Activated T-cell treated with anti-CD3 and anti-CD28 coated beads, Interleukin-2, amount 50 U/mL, for 24 hours (primary cell): ENCODE measurements at places on chromosomes 1 and 21.
A peak's percentile ranks its signal among the peaks of the same experiment; 100 is the strongest.

DNA sequence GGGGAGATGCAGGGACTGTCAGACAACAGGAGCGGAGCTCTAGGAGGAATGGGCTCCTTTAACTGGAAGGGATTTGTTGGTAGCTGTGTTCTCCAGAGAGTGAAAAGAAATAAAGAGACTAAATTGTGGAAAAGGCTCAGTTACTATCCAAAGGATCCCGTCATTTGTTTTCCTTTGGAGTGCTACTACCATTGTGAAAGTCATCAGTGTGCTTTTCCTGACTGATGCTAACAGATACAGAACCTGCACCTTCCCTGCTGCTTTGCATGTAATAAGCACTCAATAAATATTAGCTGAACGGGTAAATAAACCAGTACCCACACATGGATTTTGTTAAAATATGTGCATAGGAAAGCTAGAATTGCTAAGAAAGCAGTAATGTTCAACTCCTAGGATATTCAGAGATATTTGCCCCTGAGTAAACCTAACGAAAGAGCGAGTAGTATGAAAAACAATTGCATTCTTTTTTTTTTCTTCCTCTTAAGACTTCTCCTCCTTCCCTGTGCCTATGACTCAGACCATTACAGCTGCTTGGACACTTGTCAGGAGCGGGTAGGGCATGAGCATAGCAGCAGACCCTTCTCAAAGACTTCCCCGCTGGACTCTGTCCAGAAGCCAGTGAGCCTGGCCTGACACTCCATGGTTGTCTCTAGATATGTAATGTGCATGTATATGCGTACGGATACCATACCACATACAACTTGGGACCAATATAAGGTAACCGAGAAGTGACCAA, 41.7 kb downstream of the PTGFRN start:
- H3K27ac ChIP-seq = no peak overlapping the region
- H3K4me1 ChIP-seq = no peaks in the 10 kb centered on the region
- no peak for DNase-seq
- H3K36me3 ChIP-seq = no peaks in the 10 kb centered on the region

GRCh38 chr1:58926152-58926551, 142.3 kb upstream of the JUN start:
- H3K4me3 ChIP-seq = no peak overlapping the region
- H3K27ac ChIP-seq = no peak overlapping the region
- no peaks in the 10 kb centered on the region for H3K27me3 ChIP-seq

GRCh38 chr1:208581209-208581608, 337.0 kb upstream of the PLXNA2 start:
- H3K4me1 ChIP-seq = no peaks in the 10 kb centered on the region
- no peak for DNase-seq
- H3K4me3 ChIP-seq = no peak overlapping the region
- H3K36me3 ChIP-seq = no peaks in the 10 kb centered on the region
- no peak overlapping the region for H3K27ac ChIP-seq

DNA sequence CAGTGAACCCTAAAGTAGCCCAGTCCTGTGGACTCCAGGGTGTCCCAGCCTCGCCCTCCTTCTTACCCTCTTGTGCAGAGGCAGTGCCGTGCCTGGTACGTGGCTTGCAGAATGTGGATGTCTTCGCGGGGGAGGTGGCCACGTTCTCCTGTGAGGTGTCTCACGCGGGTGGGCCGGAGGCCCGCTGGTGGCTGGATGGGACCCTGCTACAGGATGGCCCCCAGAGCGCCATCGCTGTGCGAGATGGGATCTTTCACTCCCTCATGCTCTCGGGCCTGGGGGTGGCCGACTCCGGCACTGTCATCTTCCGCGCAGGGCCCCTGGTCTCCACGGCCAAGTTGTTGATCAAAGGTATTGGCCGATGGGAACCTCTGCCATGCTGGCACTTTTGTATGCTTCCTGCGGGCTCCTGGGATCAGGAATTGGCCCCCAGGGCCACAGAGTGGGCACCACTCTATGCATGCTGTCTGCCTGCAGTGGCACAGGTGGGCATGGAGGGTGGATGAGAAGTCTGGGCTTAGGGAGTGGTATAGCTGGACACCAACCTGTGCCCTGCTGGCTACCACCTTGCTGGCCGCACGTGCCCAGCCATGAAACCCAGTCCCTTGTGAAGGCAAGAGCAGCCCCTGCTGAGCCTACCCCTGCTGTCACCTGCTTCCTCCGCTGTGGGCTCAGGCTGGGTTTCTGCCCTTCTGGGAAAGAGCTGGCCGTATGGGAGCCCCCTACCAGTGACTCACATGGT, 92.9 kb downstream of the TRIM11 start:
- H3K27ac ChIP-seq = no peak overlapping the region
- H3K4me3 ChIP-seq = no peak overlapping the region
- no peaks in the 10 kb centered on the region for H3K4me1 ChIP-seq
- peaks cover 10% of the 10 kb centered on the region for H3K36me3 ChIP-seq
- H3K27me3 ChIP-seq = no peaks in the 10 kb centered on the region

- H3K36me3 ChIP-seq = peaks cover 97% of the 10 kb centered on the region
- peak overlapping the region; percentile 74 for H3K27ac ChIP-seq
- no peak overlapping the region for H3K4me3 ChIP-seq
- DNase-seq = no peak
- H3K27me3 ChIP-seq = no peaks in the 10 kb centered on the region
Observed at GRCh38 chr1:89553157-89553556, 28.5 kb downstream of the LRRC8B start.

DNA sequence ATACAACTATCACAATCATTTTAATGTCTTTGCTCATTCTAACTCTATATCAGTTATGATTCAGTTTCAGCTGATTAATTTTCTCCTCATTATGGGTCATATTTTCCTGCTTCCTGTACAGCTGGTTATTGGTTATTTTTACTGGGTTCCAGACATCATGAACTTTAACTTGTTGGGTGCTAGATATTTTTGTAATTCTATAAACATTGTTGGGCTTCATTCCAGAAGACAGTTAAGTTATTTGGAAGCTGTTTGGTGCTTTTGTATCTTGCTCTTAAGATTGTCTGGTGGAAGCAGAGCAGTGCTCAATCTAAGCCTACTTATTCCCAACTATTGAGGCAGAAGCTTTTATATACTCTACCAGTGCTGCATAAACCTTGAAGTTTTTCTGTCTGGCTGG, 34.4 kb upstream of the HFM1 start:
- H3K4me3 ChIP-seq = no peak overlapping the region
- peaks cover 30% of the 10 kb centered on the region for H3K27me3 ChIP-seq
- H3K4me1 ChIP-seq = peaks cover 9% of the 10 kb centered on the region
- no peak for DNase-seq

- H3K27me3 ChIP-seq = no peaks in the 10 kb centered on the region
- no peak for DNase-seq
- peaks cover 41% of the 10 kb centered on the region for H3K4me1 ChIP-seq
- no peak within 1 kb of the TSS for H3K27ac ChIP-seq
Observed at GRCh38 chr1:86914601-86914997, at the start of gene HS2ST1. Gene HS2ST1 (plus strand): TSS chr1:86914635.

GRCh38 chr1:9280015-9280860, 12.5 kb upstream of the SPSB1 start:
- DNase-seq = peak; percentile 73
- H3K4me3 ChIP-seq = no peak overlapping the region
- H3K36me3 ChIP-seq = no peaks in the 10 kb centered on the region
- peak overlapping the region; percentile 52 for H3K27ac ChIP-seq
- no peaks in the 10 kb centered on the region for H3K27me3 ChIP-seq
- H3K4me1 ChIP-seq = peaks cover 55% of the 10 kb centered on the region

DNA sequence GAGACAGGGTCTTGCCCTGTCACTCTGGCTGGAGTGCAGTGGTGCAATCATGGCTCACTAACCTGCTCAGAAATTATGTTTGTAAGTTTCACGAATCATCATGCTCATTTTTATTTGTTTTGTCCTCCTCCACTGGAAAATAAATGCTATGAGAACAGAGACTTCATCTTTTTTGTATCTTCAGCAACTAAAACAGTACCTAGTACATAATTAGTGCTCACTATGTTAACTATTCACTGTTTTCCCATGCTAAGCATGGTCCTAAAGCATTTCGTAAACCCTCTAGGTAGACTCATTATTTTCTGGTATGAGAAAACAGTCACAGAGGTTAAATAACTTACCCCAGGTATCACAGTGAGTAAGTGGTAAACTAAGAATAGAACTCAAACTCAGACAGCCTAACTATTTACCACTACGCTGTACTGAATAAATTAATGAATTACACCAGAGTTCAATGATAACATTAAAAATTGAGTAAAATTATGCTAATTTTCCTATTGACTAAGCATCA, 118.4 kb downstream of the RERE start:
- DNase-seq = no peak
- H3K4me1 ChIP-seq = peaks cover 47% of the 10 kb centered on the region
- H3K27ac ChIP-seq = no peak overlapping the region
- no peak overlapping the region for H3K4me3 ChIP-seq
- peaks cover 11% of the 10 kb centered on the region for H3K27me3 ChIP-seq
- H3K36me3 ChIP-seq = peaks cover 4% of the 10 kb centered on the region

DNA sequence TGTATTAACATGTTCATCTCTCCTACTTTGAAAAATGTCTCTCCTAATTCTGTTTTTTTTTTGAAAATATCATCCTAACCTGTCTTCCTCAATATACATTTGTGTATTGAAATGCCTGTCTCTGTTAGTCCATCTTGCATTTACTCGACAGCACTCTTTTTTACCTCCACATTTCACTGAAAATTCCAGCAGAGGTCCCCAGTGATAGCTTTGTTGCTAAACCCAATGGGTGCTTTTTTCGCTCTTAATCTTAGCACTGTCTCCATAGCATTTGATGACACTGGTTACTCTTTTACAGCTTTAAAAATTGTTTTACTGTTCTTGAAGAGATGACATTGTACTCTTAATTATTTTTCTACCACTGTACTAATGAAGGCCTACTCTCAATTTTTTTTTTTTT, 10.8 kb downstream of the OSBPL9 start:
- H3K27ac ChIP-seq = no peak overlapping the region
- DNase-seq = no peak
- H3K27me3 ChIP-seq = no peaks in the 10 kb centered on the region
- no peak overlapping the region for H3K4me3 ChIP-seq

DNA sequence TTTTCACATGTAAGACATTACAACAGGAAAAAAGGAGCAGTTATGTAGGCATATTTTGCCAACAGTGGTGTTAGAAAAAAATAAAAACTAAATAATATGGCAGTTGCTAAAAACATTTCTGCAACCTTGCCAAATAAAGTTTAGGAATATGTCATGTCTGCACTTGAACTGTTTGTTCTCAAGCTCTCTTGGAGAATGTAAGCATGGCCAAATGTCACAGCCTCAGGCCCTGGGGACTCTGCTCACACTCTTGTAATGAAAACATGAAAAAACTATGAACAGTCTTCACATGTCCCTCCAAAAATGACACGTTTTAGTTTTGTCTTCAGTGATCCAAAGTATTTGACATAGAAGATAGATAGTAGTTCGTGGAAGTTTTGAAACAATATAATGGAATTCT, 753.3 kb downstream of the LTN1 start:
- no peak overlapping the region for H3K27ac ChIP-seq
- no peak overlapping the region for H3K4me3 ChIP-seq
- DNase-seq = no peak
- no peaks in the 10 kb centered on the region for H3K36me3 ChIP-seq
- no peaks in the 10 kb centered on the region for H3K4me1 ChIP-seq

DNA sequence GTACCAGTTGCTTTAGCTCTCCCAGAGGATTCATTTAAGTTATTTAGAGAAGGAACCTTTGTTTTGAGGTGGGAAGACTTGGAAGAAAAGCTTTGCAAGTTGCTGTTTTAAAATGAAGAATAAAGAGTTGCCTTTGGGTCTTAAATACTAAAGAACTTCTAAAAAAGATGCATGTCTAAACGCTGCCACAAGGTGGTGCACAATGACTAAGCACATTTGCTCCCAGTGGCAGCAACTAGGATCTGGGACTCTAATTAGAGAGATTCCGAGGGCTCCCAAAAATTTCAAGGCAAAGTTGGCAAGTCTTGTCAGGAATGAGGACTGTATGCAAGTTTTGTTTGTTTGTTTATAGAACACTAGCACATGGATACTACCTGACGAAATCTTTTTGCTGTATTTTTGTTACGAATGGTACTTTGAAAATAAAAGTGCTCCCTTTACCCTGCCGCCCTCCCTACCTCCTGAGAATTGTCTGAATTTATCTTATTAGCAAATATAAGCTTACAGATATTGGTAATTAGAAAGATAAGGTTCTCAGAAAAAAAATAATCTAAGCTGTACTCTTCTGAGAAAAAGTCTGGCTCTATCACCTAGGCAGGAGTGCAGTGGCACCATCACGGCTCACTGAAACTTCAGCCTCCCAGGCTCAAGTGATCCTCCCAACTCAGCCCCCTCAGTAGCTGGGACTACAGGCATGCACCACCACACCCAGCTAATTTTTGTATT, 121.8 kb downstream of the HFM1 start:
- H3K36me3 ChIP-seq = no peaks in the 10 kb centered on the region
- H3K4me1 ChIP-seq = peaks cover 4% of the 10 kb centered on the region
- no peak overlapping the region for H3K27ac ChIP-seq

DNA sequence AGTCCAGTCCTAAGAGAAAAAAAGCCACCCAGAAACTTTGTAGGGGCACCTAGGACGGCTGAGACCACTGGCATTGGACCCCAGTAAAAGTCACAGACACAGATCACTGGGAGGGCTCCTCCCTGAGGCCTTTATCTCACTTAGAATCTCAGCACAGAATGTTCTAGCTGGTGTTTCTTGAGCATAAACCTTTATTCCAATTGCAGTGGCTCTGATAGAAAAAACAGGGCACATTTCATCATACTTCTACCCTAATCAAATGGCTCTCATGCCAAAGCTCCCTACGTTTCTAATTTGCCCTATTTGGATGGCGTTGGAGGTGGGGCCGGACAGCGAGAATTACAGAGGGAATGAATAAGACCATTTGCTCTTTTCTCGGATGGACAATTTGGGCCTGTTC, 53.8 kb downstream of the NGF start:
- no peak for DNase-seq
- no peak overlapping the region for H3K27ac ChIP-seq
- H3K4me1 ChIP-seq = peaks cover 3% of the 10 kb centered on the region
- no peaks in the 10 kb centered on the region for H3K36me3 ChIP-seq
- no peak overlapping the region for H3K4me3 ChIP-seq
- H3K27me3 ChIP-seq = peaks cover 27% of the 10 kb centered on the region

DNA sequence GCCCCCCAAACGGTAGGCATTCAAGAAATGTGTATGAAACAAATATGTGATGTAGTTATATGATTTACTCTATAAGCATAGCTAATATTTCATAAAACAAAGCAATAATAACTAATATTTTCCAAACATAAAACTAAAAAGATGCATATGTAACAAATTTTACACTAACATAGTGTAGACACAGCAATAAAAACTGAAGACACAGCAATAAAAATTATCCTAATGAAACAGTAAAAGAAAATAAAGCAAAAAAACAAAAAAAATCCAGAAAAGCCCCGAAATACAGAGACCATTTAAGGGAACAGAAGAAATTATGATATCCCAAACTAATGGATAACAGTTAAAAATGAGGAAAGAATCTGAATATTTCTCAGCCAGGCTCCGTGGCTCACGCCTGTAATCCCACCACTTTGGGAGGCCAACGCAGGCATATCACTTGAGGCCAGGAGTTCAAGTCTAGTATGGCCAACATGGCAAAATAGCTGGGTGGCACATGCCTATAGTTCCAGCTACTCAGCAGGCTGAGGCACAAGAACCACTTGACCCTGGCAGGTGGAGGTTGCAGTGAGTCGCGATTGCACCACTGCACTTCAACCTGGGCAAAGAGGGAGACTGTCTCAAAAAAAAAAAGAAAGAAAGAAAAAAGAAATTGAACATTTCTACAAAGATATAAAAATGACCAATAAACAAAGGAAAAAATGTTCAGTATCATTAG, 38.2 kb upstream of the PSMG1 start:
- H3K4me1 ChIP-seq = peaks cover 30% of the 10 kb centered on the region
- H3K27me3 ChIP-seq = no peaks in the 10 kb centered on the region
- H3K36me3 ChIP-seq = peaks cover 80% of the 10 kb centered on the region
- no peak for DNase-seq

- DNase-seq = no peak
- H3K4me1 ChIP-seq = no peaks in the 10 kb centered on the region
- no peaks in the 10 kb centered on the region for H3K27me3 ChIP-seq
- H3K4me3 ChIP-seq = no peak overlapping the region
- no peak overlapping the region for H3K27ac ChIP-seq
- H3K36me3 ChIP-seq = peaks cover 53% of the 10 kb centered on the region
Observed at GRCh38 chr1:96815914-96816313, 94.3 kb downstream of the PTBP2 start.
